ENCODE measurements at places on chromosomes 1 and 21.

- DNase-seq: peak; percentile 84
These were observed 62.3 kb downstream of the NID1 start for GRCh38 chr1:236002572-236002971.

GRCh38 chr1:150268340-150268704 is 494 bp downstream of the APH1A start:
- DNase-seq: no peak

GRCh38 chr1:156781585-156782186 is 14.4 kb downstream of the PRCC start:
- DNase-seq: no peak

- DNase-seq: no peak
These were observed 370.2 kb downstream of the DUSP10 start for GRCh38 chr1:221371705-221372104.

- peak; percentile 86 for DNase-seq
These were observed 149.2 kb downstream of the CLIC6 start for GRCh38 chr21:34817821-34818661.

- no peak for DNase-seq
These were observed 386.6 kb upstream of the NFIA start for GRCh38 chr1:60695716-60696171.

- DNase-seq: no peak
These were observed 447 bp downstream of the TTC34 start for GRCh38 chr1:2801046-2801445.

GRCh38 chr1:182985876-182986275 is 32.9 kb upstream of the SHCBP1L start:
- no peak for DNase-seq

DNA sequence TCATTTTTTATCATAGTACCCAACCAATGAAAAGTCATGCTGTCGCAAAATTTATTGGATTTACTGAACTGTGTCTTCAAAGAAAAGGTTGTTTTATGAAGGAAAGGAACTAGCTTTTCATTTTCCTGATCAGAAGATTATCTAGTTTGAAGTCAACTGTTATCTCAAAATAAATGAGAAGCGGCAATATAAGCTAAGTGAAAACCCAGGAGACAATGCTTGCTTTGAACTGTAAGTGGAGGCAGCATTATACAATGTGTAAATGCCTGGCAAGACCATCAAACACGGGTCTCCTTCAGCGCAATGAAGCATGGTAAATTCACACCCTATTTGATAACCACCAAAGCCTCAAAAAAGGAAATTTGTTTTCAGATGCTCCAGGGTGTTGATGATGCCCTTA is 134.4 kb upstream of the PTBP2 start:
- DNase-seq: no peak
